ENCODE measurements at places on chromosomes 7 and 10.

DNA sequence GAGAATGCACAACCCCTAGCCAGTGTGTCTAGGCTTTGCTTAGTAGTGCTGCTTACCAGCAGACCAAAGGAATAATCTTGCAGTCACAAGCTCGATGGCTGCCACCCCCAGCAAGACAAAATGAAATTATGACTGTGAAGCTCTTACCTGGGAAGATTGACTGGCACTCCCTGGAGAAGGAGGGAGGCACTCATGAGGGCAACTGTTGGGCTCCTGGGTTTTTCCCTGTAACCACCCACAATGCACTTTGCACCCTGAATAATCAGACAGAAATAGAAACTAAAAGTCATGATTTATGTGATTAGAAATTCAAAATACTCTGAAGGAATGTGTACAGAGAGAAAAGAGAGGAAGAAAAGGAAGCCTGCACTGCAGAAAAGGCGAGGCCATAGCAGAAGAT, 144.3 kb upstream of the DGKB start:
- DNase-seq, result no peak

- no peak for DNase-seq
Observed at GRCh38 chr10:22442063-22442462, 96.8 kb downstream of the SPAG6 start.

GRCh38 chr7:126727930-126728391, 524.8 kb downstream of the GRM8 start:
- DNase-seq, result no peak

- no peak for DNase-seq
Observed at GRCh38 chr7:99729486-99730237, 5.3 kb downstream of the CYP3A7 start.

DNA sequence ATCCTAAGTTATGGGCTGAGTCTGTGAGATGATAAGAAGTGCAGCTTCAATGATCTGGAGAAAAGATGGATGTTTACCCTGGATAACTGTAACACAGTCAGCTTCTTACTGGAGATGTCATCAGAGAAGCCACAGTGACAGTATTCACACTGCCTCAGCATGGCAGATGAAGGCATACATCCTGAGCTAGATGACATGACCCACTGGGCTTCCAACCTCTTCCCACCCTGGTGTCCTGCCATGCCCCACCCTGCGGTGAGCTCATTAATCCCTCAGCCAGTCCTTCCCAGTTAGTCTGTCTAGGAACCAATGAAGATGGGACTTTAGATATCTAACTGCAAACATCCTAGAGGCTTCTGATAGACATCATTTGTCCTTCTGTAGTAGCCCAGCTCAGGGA, 213.8 kb downstream of the TAX1BP1 start:
- no peak for DNase-seq

- no peak for DNase-seq
Observed at GRCh38 chr7:47654672-47655298, 72.9 kb upstream of the TNS3 start.

DNA sequence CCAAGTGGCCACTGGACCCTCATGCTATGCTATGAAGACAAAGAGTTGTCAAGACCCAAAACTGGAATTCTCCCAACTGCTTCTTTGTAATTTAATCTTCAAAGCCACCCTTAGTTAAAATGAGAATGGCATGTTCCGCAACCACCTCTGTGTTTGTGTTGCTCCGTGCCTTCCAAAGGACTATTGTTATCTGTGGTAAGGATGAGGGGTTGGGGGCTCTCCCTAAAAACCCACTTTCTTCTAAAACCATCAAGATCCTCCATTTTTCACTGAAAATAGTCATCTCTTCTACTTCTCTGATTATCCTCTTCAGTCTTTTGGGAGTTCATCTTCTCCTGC, 222.1 kb upstream of the AOAH start:
- DNase-seq, result no peak

GRCh38 chr7:99010281-99010680, 131.9 kb downstream of the TRRAP start:
- DNase-seq, result no peak
